ENCODE measurements at places on chromosomes 2 and 18.

GRCh38 chr2:106523976-106524665 is 37.0 kb downstream of the CD8B2 start:
- DNase-seq: no peak

DNA sequence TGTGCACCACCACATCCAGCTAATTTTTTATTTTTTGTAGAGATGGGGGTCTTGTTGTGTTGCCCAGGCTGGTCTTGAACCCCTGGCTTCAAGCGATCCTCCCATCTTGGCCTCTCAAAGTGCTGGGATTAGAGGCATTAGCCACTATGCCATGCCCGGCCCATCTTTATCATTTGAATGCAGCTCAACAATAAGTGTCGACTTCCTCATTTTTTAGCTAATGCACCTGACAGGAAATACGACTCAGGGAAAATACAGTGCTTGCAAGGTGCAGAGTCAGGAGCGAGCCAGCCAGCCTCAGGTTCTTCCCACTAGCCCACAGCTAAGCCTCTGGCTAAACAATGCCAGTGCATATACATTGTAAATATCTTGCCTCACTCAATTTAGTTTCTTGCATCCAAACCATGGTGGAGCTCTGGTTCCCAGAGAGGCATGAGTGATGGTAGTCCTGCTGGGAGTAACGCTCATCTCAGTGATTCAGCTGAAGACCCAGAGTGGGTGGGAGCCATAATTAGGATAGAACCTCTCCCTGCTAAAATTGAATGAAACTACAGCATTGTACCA is 135.0 kb downstream of the TGIF1 start:
- no peak for DNase-seq

GRCh38 chr18:11963991-11964484 is 17.3 kb upstream of the IMPA2 start:
- no peak for DNase-seq

- no peak for DNase-seq
These were observed 54.2 kb upstream of the FZD5 start for GRCh38 chr2:207823865-207824264.

- no peak for DNase-seq
These were observed 103.5 kb downstream of the NOL4 start for GRCh38 chr18:34121200-34121721.

GRCh38 chr2:54524226-54524991 is 68.3 kb downstream of the SPTBN1 start:
- DNase-seq: no peak

GRCh38 chr2:44692821-44693220 is 248.7 kb upstream of the SIX3 start:
- DNase-seq: no peak

DNA sequence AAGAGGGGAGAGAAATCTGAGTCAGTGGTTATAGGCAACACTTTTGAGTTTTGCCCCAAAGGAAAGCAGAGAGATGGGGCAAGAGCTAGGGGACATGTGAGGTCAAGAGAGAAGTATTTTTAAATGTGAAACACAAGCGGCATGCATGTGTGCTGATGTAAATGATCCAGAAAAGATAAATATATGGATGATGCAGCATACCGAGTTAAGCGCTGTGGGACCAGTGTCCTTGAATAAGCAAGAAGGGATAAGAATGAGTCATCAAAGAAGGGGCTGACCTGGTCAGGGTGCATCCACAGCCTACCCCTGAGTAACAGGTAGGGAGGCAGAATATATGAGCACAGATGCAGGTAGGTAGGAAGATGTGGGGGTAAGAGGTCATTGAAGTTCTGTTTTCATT is 180.9 kb downstream of the TRABD2A start:
- DNase-seq: no peak

- no peak for DNase-seq
These were observed 100.5 kb downstream of the CDC42EP3 start for GRCh38 chr2:37570773-37571586.

- DNase-seq: peak; percentile 99
These were observed 695 bp upstream of the CTDP1 start for GRCh38 chr18:79678665-79679551.

GRCh38 chr2:155377266-155377680 is 678.8 kb downstream of the KCNJ3 start:
- no peak for DNase-seq

DNA sequence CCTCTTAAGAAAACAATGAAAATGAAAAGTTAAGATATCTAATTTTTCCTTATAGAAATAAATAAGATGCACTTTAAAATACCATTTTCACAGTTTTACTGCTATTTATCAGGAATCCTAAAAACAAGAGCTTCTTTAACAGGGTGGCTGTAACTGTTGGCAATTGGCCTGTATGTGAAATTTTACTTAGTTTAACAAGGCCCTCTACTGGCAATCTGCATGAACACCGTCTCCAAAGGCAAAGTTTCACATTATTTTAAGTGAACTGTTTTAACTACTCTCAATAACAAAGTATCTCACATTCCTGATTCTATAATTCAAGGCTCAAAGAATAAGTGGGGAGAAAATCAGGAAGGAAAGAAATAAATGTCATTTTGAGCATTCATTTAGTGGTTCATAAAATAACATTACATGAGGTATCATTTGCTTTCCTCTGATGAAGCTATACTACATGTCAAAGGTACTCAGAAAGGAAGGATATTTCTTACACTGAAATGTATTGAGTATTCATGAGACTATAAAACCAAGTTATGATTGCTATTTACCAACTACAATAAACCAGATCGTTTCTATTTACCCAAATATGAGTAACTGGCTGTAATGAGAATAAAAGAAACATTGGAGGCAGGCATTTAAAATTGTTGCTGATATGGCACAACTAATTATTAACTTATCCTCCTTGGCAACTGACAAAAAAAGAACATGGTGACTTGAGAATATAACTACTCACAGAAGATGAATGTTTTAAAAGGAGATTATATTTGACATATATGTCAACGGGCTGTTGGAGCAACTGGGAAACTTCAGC is 7.0 kb downstream of the NCKAP5 start:
- DNase-seq: no peak

DNA sequence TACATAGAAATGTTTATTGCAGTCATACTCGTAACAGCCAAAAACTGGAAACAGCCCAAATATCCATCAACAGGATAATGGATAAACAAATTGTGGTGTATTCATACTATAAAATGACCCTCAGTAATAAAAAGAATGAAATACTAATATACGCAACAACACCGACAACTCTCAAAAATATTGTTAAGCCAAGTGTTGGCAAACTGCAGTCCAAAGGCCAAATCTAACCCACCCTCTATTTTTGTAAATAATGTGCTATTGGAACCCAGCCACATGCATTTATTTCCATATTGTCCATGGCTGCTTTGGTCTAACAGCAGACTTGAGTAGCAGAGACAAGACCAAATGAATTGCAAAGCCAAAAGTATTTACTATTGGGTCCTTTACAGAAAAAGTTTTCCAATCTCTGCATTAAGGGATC is 151.0 kb downstream of the MREG start:
- DNase-seq: no peak

GRCh38 chr18:36717422-36718110 is 111.2 kb downstream of the TPGS2 start:
- no peak for DNase-seq

GRCh38 chr2:233917116-233917515 is at the start of gene TRPM8:
TSS of gene TRPM8 (plus strand) at chr2:233917373. CDS start at chr2:233926538, 9,165 bp downstream.
- no peak for DNase-seq

- no peak for DNase-seq
These were observed 213.2 kb upstream of the HS6ST1 start for GRCh38 chr2:128531856-128532255.

- no peak for DNase-seq
These were observed 652 bp downstream of the SH3YL1 start for GRCh38 chr2:263022-263738.

DNA sequence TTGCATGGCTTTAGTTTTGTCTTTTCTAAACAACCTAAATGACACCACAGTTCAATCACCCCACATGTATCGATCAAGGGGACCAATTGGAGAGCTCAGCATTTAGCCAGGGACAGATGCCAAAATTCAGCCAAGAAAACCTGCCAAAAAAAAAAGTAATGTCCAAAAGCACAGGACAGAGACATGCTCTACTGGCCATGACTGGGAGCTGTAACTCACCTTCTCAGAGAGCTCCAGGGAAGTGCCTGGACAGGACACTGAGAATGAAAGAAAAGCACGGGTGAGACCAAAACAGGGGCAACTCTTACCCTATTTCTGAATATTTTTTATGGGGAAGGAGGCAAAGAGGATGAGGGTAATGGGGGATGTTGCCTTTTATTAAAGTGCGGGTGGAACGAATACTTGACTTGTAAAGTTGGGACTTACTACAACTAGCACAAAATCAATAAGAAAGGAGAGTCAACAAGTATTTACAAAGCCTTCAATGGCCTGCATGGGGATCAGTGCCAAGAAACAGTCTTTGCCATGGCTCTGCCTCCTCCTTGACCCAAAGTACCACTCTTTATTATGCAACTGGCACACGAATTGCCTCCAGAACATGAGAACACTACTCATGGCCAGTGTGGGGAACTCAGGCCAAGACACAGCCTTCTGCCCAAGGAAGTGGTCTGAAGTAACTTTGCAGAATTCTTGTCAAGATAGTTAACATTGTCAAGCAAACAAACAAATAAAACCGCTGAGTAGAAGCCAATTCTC is 72.9 kb upstream of the HK2 start:
- DNase-seq: no peak

GRCh38 chr18:30451981-30452380 is 590.6 kb downstream of the DSC3 start:
- no peak for DNase-seq

GRCh38 chr2:178072383-178073301 is at the start of gene PDE11A:
TSS of gene PDE11A (minus strand) at chr2:178072777. CDS start at chr2:178072437, 340 bp downstream.
- no peak for DNase-seq

GRCh38 chr2:237022533-237022932 is 63.2 kb upstream of the COPS8 start:
- no peak for DNase-seq

- no peak for DNase-seq
These were observed 112.4 kb upstream of the GATA6 start for GRCh38 chr18:22056950-22057349.

- no peak for DNase-seq
These were observed 18.7 kb downstream of the DPP10 start for GRCh38 chr2:114461116-114461515.

DNA sequence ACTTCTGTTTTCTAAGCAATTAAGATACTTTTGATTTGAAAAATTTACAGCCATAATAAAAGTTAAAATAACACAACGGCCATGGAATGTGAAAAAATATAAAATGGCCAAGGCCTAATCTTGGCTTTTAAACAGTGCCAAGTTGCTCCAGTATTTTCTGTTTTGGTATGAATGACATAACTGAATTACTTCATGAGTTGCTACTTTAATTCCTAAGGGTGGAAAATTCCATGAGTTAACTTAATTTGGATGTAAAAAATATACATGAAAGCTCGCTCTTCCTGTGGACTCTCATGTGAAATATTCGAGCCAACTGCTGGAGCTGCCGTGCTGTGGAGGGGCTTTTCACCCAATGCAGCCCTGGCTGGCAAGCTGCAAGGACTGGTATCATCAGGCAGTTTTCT is 286.0 kb upstream of the CCDC68 start:
- DNase-seq: no peak

- no peak for DNase-seq
These were observed 16.8 kb downstream of the SP140L start for GRCh38 chr2:230343747-230344146.

GRCh38 chr2:33616873-33617272 is 17.8 kb upstream of the FAM98A start:
- DNase-seq: no peak

- no peak for DNase-seq
These were observed 46.4 kb upstream of the DSC1 start for GRCh38 chr18:31209041-31209440.

GRCh38 chr2:226661789-226662545 is 137.7 kb downstream of the IRS1 start:
- DNase-seq: no peak

DNA sequence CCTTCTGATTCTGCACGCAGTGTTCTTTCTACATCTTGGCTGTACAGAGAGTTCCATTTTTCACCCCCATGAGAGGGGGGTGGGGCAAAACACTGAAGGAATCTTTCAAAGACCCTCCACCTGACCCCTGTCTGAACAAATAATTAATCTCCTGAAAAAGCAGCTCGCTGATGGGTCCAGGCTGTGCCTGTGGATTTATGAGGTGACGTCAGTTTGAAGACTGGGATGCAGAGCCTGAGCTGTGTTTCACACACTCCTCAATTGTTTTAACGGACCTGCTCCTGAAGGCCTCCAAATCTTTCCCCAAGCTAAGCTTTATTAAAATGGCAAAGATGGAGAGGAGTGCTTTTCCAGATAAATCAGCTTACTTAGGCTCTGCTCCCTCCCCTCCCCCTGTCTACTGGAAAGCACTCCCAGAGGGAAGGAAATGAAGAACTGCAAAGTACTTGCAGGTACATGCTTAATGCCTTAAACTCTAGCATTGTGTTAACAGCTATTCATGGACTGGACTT is 390.2 kb upstream of the TNP1 start:
- no peak for DNase-seq

DNA sequence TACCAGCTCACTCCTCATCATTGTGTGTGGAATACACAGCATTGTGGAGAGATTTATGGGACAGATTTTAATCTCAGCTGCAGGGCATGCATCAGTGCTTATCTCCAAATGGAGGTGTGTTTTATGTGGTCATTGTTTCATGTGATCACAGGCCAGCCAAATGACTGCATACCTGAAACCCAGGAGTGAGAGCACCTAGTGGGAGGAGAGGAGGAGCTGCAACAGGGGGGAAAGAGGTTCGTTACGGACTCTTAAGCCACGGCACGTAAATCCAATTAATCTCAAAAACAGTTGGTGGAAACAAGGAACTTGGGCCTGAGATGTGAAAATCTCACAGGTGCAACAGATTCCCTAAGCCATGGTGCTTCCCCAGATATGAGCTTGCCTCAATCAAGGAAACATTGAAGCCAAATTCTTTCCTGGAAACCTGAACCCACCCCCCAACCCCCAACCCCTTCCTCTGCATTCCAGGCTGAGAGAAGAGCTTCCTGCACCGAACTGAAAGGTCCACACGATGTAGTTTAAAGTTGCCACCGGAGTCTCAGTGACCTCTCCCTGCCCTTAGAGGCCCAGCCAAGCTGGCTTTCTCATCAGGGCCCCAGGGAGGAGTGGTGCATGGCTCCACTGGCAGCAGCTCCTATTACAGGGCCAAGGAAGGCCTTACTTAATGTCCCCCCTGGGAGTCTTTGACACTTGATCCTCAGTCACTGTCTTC is 167.4 kb downstream of the C1D start:
- no peak for DNase-seq

DNA sequence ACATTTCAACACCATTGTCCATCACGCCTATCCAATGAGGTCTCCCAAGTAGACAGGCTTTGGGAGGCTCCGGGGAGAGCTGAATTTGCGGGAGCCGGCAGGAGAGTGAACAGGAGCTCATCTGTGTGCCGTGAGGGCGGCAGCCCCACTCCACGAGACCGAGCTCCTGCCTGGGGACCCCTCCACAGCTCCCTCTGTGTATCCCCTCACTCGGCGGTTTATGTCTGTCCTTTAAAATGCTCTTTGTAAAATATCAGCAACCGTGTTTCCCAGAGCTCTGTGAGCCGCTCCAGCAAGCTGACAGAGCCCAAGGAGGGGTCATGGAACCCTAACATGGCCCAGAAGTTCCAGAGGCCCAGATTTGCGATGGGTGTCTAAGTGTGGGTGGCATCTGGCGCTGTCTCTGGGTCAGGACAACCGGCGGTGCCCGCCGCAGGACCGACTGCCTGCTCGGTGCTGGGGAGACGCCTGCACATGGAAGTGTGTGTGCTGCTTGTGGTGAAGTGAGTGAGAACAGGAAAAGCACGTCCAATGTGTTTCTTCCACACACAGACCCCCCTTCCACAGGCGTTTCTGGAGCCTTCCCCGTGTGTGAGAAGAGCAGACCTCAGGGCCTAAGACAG is 34.8 kb downstream of the SLC66A2 start:
- DNase-seq: no peak

GRCh38 chr2:159201360-159202063 is 85.0 kb downstream of the WDSUB1 start:
- DNase-seq: no peak

Measured in hematopoietic multipotent progenitor cell treated with erythropoietin and hydrocortisone succinate and interleukin-3 and kit ligand, for 17 days (in vitro differentiated cells).